ENCODE measurements at places on chromosomes 11 and 22.

DNA sequence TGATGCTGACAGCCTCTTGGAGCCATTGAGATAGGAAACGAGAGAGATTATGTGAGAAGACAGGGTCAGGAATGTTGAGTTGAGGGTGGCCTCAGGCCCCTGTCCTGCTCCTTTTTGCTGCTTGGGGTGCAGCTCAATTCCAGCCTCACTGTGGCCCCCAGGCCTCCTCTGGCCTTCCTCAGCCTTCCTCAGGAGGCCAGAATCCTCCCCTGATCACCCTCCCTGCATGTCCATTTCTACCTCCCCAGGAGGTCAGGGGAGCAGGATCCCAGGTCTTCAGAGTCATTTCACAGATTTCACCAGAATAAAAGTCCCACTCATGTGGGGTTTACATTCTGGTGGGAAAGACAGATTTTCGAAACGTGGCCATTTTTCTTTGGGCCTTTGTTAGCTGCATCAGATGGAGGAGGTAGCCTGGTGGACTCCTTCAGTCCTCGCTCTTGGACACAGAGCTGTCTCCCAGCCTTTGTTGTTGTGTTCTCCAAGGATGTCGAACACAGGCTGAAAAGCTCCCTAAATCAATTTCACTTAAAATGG, 2.2 kb upstream of the KCNQ1OT1 start:
- no peak for DNase-seq

GRCh38 chr11:111729831-111730311, 36.3 kb downstream of the PPP2R1B start:
- DNase-seq, result no peak

DNA sequence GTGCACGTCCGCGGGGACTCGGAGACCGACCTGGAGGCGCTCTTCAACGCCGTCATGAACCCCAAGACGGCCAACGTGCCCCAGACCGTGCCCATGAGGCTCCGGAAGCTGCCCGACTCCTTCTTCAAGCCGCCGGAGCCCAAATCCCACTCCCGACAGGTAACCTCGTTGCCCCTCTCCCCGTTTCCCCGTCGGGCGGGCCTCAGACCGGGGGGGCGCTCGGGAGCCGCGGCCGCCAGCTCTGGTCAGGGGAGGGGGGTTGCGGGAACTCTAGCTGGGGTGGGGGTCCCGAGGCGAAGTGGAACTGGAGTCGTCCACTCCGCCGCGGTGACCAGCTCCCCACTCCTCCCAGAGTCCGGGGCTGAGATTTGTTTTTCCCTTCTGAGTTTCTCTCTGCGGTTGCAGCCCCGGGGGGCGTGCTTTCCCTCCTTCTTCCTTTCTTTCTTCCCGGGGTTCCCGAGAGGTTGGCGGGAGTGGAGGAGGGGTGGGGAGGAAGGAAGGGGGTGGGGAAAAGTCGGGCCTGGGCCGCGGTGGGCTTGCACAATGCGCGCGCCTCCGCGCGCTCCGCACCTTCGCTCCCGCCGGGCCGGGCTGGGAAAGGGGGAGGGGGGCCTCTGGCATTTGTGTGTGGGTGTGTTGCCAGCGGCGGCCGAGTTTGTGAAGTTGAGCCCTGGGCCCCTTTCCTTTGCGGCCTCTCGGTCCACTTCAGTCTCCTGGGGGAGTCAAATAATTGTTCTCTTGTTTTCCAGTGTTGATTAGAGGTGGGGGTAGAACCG, 952 bp downstream of the YAP1 start:
- no peak for DNase-seq

DNA sequence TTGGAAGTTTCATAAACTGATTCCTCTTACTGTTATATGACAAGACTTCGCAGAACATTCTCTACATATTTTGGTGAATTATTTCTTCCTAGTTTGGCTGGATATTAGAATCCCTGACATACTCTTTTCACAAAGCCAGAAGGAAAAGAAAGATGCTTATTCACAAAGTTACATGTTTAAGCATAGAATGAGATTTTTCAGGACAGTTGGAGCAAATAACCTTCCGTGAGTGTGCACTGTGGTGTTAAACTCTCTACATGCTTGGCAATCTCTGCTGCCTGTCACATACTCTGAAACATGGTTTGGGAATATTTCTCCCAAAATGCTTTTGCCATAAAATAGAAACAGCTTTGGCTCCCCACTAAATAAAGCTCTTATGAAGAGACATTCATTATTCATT, 230.0 kb upstream of the MTNR1B start:
- DNase-seq, result no peak

DNA sequence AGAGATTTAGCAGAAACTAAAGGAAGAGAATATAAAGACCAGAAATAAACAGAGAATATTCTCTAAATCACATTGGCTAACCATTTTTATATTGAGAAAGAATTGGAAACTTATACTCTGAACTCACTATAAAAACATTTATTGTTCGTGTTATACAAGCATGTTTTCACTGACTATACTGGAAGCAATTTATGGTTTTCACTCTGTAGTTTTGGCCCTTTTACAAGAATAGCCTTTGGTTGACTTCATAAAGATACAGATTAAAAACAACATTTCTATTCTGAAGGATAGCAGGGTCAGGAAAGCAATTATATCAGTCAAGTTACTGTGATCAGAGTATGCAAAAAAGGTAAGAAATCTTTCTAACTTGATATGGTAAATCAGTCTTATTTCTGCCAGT, 965.7 kb upstream of the FAT3 start:
- DNase-seq, result no peak

DNA sequence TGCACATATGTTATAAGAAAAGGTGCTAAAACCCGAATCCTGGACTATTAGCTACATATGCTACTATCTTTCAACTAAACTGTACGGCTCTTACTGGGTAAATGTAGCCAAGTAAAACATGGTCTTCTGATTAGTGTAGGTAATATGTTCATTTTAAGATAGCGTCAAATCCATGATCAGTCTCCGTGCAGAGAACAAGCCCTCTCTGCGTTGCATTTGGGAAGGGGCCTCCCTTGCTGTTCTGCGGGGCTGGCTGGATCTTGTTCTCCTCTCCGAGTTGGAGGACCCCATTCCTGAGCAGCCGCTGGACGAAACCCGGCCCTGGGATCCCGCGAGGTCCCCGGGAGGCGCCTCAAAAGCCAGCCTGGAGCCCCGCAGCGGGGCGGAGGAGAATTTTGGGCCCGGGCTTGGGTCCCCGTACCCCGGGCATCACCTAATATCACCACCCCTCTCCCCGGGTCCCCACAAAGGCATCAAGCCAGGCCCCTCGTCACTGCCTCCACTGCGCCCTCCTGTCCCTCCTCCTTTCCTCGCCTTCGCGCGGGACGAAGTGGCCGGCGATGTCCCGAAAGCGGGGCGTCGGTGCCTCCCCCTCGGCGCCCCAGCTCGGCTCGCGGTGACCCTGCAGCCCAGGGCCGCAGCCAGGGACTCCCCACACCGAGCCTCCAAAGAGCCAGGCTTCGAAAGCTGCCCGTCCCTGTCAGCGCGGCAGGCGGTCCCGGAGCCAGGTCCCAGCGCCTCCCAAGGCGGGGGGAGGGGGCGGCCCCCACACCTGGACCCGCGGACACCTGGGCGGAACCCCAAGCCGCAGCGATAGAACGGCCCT, 54.5 kb upstream of the FBXO3 start:
- DNase-seq, result no peak

GRCh38 chr22:33224841-33225240, 166.7 kb upstream of the SYN3 start:
- DNase-seq, result no peak

DNA sequence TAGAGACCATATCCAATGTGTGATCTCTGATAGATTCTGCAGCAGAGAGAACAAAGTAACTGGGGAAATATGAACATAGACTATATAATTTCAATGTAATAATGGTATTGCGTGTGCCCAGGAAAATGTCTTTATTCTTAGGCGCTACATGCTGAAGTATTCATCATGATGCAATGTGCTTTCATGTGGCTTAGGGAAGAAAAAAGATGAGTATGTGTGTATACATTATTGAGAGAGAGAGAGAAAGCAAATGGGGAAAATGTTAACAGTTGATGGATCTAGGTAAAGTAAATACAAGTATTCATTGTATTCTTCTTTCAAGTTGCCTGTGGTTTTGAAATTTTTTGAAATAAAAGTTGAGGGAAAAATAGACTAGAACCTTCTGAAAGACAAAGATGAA, 10.3 kb downstream of the CADM1 start:
- DNase-seq, result no peak

DNA sequence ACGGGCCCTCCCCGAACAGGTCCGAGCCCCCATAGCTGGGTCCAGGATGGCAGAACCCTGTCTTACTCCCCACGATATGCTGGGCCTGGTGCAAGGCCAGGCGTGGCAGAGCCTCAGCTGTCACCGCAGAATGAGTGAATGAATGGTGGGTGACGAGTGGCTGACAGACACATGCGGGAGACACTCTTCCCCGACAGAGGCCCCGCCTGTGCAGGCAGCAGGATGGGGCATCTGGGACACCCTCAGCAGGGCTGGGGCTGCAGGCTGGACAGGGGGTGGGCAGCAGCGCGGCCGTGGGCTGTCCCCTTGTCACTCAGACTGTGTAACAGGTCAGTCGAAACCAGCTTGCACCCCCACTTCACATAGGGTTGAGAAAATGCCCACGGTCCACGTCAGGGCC, 18.0 kb downstream of the WNT7B start:
- no peak for DNase-seq

DNA sequence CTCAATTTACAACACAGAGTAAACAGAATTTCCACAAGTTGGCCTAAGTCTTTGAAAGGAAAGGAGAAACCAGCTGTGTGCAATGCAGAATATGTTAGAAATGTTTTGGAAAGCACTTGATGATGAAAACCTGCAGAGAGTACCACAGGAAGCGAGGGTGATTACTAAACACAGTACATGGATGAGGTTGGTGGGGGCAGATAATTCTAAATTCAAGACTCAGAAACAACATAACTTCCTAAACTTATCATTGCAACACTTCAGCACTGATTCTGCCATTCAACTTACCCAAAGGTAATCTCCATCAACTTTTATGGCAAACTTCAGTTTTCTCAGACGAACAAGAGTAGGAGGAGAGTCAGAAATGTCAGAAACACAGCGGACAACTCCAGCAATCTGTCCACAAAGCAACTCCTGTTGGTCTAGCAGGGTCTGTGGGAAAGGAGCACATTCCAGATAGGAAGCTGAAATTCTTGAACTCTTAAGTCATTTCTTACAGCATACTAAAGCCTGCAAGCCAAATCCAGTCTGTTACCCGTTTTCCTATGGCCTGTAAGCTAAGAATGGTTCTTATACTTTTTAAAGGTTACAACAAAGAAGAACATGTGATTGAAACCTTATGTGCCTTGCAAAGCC, 6.8 kb downstream of the HPS4 start:
- no peak for DNase-seq

- DNase-seq, result peak; percentile 31
Observed at GRCh38 chr22:19446603-19447329, 745 bp downstream of the C22orf39 start.

DNA sequence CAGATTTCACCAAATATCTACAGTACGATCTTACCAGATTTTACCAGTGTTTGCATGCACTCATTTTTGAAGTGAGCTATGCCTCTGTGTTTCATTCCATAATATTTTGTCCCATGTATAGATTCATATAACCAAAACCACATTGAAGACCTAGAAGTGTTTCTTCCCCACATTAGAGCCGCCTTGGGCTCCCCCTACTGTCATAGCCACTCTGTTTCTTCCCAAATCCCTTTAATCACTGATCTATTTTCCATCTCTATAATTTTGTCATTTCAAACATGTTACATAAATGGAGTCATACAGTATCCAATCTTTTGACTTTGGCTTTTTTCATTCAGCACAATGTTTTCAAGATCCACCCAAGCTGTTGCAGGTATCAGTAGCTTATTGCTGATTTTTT, 12.7 kb downstream of the MRGPRX3 start:
- no peak for DNase-seq

- no peak for DNase-seq
Observed at GRCh38 chr11:116364348-116364747, 408.4 kb downstream of the BUD13 start.

DNA sequence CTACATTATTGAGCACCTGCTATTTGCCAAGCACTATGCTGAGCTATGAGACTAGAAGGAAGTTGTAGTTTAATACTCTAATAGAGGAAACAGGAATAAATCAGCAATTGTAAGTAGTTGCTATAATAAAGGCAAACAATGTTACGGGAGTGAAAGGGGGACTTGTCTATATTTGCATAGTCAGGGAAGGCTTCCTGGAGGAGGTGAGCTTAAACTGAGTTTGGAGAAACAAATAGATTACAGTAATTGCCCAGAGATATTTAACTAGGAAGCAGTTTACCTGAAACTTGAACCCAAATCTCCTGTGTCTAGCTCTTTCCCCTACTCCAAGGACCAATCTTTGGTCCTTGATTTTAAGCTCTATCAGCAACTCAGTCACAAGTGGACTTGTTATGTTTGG, 2.1 kb upstream of the ENTHD1 start:
- DNase-seq, result no peak

GRCh38 chr11:121199516-121199915, 93.1 kb upstream of the SC5D start:
- no peak for DNase-seq
